ENCODE measurements at places on chromosomes 5 and 9.

GRCh38 chr9:114619191-114619761 lies 8.2 kb downstream of the TMEM268 start:
- DNase-seq, result peak; percentile 36

- no peak for DNase-seq
These were observed 62.7 kb upstream of the TMEM252 start for GRCh38 chr9:68603371-68603770.

DNA sequence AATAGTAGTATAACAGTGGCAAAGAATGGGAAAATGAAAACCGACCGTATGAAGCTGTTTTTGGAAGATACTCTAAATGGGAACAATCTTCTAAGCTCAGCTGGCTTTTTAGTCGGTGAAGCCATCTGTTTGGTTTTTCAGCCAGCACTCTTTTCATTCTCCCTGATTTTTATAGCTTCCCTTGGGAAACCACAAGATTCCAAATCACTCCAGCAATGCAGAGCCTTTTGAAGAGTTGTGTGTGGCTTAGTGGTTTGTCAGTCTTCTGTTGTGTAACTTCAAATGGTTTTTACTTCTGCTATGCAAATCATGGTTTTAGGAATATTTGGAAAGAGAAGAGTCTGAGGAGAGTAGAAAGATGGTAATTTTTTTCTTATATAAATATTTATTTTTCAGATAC lies 180.7 kb downstream of the KDM4C start:
- no peak for DNase-seq

GRCh38 chr5:140664359-140665119 lies at the start of gene WDR55:
TSS of gene WDR55 (plus strand) at chr5:140664904. CDS start at chr5:140664913, 9 bp downstream.
- peak; percentile 97 for DNase-seq

- DNase-seq, result no peak
These were observed 60.5 kb downstream of the GABRG2 start for GRCh38 chr5:162128117-162128516.

DNA sequence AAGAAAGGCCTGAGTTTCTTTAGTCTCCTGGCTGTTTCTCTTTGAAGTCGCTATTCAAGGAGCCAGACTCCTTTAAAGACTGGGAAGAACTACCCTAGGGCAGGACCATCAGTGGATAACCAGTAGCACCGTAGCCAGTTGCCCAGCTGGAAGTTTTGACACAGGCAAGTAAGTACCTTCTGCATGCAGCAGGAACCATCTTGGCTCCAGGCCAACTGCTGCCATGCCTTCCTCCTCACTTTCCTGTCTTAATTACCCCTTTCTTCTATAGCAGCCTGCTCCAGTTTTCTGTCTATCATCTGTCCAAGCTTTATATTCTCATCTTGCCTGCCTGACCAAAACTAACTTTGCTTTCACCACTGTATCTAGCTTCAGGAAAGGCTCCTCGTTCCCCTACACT lies 149.7 kb upstream of the SV2C start:
- DNase-seq, result peak; percentile 12

- no peak for DNase-seq
These were observed 23.0 kb upstream of the PPARGC1B start for GRCh38 chr5:149707097-149707496.

GRCh38 chr9:90037146-90037797 lies 432.5 kb downstream of the GADD45G start:
- no peak for DNase-seq

- DNase-seq, result no peak
These were observed 12.2 kb upstream of the PRXL2C start for GRCh38 chr9:96667363-96667728.

DNA sequence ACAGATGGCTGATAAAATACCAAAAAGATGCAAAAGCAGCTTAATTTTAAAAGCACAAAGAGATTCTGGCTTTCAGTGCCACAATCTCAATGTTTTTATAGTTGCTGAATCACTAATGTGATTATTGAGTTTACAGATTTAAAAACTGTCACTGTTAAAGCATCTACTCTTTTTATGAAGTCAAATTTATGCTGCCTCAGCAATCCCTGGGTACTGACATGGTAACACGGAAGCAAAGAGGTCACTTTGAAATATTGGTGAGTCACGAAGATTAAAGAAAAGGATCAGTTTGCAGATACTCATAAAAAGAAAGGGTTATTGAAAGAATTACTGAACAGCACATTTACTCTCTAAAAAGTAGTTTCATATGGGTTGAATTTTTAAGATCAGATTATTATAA lies 39.7 kb upstream of the HMGCS1 start:
- no peak for DNase-seq

DNA sequence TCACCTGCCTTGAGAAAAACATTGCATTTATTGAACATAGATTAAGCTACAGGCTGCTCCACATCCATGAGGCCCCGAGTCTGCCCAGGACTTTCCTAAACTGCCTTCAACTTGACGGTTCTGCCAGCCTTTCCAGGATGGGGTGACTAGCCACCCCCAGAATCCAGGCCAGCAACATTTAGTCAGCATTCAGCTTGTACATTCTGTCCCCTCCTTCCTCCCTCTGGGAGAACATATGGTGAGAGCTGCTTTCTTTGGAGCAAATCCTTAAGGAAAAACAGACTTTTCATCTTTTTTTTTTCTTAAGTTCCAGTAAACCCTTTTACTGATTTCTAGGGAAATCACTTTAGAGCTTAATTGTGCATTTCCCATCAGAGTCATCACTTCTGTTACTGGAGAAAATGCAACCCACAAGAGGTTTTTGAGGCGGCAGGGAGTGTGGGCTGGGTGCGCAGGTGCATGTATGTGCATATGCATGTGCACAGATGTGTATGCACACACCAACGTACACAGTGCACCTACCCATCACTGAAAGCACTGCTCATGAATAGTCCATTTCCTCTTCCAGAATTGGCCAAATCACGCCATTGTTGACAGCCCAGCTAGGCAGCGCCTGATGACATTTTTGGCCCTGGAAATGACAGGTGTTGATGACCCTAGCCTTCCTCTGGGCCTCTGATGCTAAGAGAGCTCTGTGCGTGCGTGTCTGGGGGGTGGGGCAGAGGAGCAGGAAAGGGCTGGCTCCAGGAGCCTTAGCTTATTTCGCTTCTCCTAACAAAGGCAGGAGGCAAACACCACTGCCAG lies 145.6 kb downstream of the HSD17B3 start:
- DNase-seq, result no peak

- DNase-seq, result no peak
These were observed 205.3 kb upstream of the WWC1 start for GRCh38 chr5:168086104-168086610.

DNA sequence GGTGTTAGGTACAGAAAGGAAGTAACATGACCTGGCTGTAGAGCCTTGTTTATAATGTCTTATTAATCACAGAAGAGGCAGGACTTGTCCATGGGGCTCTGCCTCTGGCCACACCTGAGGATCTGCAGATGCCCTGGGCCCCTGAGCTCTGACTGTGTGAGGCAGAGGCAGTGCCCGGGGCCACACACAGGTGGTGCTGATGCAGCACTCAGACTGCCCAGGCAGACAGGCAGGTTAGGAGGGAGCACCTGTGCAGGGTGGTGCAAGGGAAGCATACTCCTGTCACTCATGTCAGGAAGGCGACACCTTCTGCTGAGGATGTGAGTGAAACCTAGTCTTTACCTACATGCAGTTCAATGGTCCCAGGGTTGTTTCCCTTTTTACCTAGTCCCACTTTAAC lies 88.7 kb downstream of the CFAP90 start:
- no peak for DNase-seq

DNA sequence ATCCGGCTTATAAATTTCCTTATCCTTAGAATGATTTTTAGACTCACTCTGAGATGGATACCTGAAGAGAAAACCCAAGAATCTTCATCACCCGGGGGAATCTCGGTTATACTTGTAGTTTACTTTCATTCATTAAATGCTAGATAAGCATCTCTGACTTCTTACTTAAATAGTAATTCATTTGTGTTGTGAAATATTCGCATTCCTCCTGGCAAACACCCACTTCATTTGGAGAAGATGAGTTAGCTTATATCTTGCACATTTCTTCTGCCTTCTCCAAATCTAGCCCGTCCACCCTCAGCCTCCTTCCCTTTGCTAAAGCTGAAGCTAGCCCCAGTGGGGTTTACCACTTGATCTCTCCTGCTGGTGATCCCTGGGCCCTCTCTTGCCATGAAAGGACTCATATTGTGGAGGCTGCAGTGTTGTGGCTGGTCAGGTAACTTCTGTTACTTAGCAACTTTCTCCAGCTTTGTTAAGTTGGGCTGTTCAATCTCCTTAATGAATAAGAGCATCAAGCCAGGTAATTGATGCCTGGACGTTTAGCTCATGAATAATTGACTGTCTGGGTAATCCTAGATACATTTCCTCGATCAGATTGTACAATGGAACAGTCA lies 11.3 kb upstream of the POU4F3 start:
- no peak for DNase-seq

- no peak for DNase-seq
These were observed 188.2 kb downstream of the BNC2 start for GRCh38 chr9:16682273-16682672.

DNA sequence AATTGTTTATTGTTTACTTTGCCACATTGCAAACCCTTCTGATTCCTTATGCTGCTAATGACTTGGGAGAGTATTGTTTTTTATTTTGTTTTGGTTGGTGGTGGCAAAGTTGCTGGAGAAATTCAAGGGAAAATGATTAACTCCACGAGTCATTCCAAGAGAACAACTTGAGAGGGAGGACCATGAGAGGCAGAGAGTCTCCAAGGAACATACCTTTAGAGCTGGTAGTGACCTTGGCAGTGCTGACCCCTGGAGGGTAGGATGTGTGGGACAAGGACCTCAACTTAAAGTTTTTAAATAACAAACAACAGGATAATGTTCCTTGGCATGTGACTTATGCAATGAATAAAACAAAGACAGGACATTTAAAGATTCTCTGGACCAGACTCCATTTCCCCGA lies 139.7 kb downstream of the LRRC70 start:
- DNase-seq, result peak; percentile 12

DNA sequence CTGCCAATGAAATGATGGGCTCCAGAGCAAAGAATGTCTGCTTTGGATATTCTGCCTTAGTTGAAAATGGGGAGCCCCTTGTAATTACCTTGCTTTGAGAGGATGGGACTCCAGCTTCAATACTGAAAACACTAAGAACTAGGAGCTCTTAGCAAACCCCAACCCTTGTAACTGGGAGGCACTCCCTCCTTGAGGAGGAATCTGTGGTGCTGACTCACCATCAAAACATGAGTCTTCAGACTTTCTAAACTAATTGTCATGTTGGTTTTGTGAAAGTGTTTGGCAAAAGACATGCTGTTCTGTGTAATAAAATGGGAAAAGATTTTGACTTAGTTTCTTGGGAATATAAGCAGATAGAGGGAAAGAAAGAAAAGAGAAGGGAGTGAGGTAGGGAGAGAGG lies 91.9 kb upstream of the PTPRD start:
- no peak for DNase-seq

- DNase-seq, result no peak
These were observed 284.5 kb downstream of the DEPDC1B start for GRCh38 chr5:60415443-60415842.

DNA sequence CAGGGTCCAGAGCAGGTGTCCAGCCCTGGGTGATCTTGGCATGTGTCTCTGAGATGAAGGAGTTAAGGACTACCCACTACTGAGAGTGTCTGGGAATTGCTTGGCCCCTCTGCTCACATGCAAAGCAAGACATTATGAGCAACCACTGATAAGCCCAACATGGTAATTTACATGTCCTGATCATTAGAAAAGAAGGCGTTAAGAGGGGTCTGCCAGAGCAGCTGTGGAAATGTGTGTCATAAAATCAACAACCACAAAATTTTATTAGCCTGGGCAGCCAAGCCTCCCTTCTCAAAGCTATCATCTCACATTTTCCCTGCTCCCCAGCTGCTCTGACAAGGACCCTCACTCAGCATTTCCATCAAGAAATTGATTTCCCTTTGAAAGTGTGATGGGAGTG lies 351.0 kb downstream of the SPOCK1 start:
- no peak for DNase-seq

DNA sequence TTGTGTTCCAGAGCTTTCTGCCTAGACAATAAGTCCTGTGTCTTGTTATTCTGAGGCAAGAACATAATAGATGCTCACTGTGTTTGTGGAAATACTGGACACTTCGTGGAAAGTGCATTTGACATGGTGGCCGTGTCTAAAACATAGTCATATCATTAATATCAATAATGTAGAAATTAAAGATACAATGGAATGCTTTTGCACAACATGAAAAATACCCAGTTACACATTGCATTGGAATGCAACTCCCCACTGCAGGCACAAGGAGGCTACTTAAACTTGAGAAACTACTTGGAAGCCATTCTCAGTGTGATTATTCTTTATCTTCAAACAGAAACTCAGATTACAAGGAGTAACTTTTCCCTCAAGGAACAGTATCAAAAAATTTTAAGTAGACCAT lies 145.3 kb upstream of the ZNF462 start:
- no peak for DNase-seq

DNA sequence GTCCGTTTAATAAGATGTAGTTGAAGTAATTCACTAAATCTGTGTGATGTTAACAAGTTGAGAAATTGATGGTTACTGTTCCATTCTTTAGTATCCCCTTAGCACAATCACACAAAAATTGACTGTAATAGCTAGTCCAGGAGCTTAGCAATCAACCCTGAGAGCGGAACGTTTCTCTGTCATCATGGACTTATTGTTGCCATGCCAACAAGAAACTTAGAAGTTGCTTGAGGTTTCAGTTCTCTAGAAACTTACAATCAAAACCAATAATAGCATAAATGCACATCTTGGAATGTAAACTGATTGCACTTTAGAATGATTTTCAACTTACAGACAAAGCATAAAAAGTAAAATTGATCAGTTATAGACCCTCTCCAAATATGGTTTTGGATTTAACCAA lies 125.4 kb upstream of the ANKH start:
- peak; percentile 30 for DNase-seq

DNA sequence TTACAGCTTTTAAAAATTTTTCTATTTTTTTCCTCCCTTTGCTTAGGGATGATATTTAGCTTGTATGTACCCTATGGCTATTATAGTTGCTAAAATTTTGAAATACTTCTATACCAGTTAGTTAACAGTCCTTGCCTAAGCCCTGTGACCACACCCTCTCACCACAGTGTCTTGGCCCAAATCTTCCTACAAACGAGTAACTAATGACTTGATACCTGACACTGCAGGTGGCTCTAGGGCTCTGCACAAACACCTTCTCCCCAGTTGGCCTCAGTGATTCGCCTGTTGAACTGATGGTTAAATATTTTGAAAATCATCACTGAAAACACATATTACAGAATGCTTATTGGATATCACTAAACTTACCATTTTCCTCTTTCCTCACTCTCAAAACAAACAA lies 449.6 kb upstream of the CHD1 start:
- no peak for DNase-seq

DNA sequence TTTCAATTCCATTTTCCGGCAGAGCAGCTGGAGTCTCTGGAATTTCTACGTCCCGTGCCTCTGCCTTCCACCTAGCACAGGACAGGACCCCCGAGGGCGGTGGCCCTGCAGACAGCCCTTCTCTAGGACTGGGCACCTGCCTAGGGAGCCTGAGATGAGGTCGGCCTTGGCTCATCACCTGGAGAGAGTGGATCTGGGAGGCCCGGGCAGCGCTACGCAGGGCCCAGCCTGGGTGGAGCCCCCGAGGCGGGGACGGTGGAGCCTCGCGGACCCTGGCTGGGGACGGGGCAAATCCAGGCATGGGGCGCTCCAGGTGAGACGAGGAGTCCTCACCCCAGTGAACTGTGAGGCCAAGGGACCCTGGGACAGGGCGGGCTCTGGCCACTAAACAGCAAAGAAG lies 114.5 kb downstream of the MTRR start:
- DNase-seq, result no peak

All from natural killer cell (primary cell).